ENCODE measurements at places on chromosomes 11 and 22. TPM values are rescaled to one million over a fixed set of nuclear protein-coding genes. Genes with fewer than 3 reads are reported as not detected.

GRCh38 chr11:87260811-87261210, 223.1 kb downstream of the TMEM135 start:
- no peak for DNase-seq

Gene ASRGL1
- 56.1 TPM for polyA plus RNA-seq

DNA sequence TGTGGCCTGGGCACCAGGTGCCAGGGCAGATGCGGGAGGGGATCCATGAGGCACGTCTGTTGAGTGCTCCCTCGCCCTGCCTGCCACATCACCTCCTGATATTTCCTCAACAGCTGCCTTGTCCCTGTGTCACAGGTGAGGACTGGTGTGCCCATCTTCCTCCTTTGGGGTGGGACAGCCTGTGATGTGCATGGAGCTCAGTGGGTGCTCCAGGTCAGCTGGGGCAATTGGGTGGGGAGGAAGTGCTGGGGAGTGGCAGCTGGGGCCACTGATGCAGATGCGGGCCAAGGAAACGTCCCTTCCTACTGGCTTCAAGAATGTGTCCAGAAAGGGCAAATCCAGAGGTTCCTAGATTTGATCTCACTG, 83.6 kb downstream of the MORC2 start:
- DNase-seq = no peak

Gene RFPL1
- polyA plus RNA-seq = 1.1 TPM

- no peak for DNase-seq
Observed at GRCh38 chr11:20671856-20672546, 2.6 kb downstream of the NELL1 start.

- DNase-seq = no peak
Observed at GRCh38 chr11:116715383-116715782, 57.4 kb downstream of the BUD13 start.

Gene OR52E4
- polyA plus RNA-seq = not detected

- no peak for DNase-seq
Observed at GRCh38 chr22:44045145-44045544, 21.0 kb downstream of the PARVB start.

DNA sequence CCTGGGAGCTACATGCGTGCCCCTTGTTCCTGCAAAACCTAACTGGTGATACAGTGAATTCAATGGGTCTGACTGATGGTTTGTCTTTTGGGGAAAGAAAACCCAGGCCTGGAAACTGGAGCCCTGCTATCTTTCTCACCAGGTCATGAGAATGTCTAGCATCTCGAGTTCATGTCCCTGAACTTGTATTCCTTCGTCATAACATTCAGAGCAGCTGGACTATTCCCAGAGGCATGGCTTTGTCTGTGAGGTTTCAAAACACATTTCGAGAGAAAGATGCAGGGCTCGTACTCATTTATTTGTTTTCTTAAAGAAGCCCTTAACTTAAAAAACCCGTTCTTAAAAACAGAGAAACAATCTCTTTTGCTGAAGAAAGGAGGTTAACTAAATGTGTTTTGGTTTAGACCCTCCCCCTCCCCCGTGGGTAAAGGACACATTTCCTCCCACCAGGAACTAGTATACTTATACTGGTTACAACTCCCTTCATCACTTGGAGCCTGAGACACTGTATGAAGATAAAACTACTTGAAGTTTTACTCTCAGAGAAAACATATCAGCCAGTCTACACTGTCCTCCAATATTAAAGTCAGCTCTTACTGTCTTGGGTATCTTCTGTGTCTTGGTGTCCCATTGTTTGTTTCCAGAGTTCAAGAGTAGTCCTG, 43.2 kb downstream of the ME3 start:
- no peak for DNase-seq

- no peak for DNase-seq
Observed at GRCh38 chr11:87141980-87142514, 104.3 kb downstream of the TMEM135 start.

Gene TFIP11
- 45.6 TPM for polyA plus RNA-seq

DNA sequence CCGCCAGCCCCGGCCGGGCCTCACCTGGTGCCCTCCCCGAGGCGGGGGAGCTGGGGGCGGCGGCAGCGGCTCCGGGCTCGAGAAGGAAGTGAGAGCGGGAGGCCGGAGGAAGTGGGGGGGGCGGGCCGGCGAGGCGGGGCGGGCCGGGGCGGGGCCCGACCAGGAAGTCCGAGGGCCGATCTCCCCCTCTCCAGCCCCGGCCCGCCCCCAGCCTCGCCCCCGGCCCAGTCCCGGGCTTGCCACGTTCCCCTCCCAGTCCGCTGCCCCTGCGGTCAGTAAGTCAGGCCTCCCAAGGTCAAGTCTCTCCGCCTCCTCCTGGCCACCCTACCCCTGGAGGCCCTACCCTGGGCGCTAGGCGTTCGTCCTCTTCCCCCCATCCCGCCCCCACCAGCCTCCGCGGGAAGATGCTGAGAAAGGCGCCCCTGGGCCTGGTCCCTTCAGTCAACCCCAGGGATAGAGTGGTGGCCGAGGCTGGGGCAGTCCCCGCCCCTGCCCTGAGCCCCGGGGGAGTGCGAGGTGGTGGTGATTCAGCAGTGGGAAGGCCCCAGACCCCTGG, at the start of gene RHOG:
Gene RHOG (minus strand): TSS at position 90 of the 556 bp plus-strand sequence. CDS start 12,821 bp downstream, outside the sequence.
- no peak for DNase-seq

Gene BRSK2
- 0.64 TPM for polyA plus RNA-seq

GRCh38 chr22:47174671-47175112, 412.2 kb downstream of the TBC1D22A start:
- no peak for DNase-seq

DNA sequence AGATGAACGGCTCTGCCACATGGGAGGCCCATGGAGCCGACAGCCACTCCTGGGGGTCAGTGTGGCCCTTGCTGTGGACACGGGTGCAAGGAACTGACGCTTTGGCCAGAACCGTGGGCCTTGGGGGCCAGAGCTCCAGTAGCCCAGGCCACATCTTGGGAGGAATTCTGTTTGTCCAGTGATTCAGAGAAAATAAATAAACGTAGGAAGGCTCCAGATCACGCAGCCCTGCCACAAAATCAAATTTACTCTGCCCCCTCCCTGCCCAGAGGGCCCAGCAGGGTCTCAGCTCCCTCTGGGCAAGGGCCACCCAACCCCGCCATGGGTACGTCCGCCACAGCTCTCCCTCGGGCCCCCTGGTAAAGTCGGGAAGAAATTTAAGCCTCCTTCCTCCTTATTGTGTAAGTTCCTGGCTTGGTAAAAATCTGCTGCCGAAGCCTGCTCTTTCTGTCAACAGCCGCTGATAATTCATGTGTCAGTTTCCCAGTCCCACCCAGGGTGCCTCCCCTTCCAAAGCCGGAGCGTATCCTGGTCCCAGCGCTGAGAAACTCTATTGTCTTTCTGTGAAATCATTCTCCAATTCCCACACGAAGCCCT, 6.9 kb upstream of the MUC5AC start:
- DNase-seq = no peak

GRCh38 chr11:134555510-134555909, 143.5 kb upstream of the B3GAT1 start:
- no peak for DNase-seq

DNA sequence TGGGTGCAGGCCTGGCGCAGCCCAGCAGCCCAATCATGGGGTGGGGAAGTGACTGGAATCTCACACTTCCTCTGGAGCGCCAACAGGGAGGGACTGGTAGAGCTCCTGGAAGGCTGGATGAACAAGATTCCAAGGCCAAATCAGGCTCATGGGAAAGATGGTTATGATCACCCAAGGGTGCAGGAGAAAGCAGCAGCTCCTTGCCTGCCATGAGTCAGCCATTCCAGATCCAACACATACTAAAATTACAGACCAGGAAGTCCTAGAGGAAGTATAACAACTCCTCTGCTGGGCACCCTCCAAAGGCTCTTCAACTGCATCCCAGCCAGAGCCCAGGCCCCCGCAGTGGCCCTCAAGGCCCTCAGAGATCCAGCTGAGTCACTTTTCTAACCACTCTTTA, 427.3 kb downstream of the TENM4 start:
- DNase-seq = no peak

Gene ABCG4
- polyA plus RNA-seq = 0.74 TPM

GRCh38 chr11:85619499-85619898, 7.6 kb downstream of the DLG2 start:
- DNase-seq = no peak

DNA sequence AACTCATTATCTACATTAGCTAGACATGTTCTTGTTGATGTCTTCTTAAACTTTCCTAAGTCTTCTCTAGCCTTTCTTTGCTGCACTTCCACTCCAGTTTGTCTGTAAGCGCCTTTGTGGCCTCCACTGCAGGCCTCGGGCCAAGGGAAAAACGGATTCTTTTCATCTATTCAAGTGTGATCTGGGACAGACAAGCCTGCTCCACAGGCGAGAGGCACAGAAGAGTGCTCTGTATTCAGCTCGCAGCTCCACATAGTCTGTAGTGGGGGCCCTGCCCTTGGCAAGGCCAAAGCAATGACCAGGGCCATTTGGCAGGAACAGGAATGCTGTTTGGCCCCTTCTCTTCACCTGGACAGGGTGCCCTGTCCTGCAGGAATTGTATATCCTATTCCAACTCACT, 84.1 kb upstream of the BARX2 start:
- DNase-seq = no peak

DNA sequence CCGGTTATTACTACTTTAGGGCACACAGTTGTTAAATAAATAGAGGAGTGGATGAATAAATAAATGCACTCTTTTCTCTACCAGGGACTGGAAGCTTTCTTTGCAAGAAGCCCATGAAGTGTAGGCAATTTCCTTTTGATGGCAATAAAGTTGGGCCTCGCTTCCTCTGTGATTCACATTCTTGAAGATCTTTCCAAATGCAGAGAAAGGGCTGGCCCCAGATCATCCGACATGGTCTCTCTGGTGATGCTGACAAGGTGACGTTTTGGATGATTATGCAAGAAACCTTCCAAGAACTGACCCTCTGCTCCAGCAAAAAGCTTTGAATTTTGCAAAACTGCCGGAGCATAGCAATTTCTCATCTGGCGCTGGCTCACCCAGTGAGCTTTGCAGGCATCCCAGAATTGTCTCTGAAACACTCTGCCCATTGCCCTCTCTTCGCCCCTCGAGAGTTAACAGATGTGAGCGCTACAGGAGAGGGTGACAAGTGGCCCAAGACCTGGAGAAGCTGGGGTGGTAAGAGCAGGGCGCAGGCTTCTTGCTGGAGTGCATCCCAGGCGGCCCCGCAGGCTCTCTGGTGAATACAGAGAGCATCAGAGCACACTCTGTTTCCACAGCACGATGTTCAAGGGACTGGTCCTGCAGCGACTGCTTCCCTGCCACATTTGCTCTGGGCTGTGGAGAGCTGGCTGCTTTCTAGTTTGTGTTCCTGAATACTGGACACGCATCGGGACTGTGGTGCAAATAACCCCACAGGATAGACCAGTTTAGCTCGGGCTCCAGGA, 11.5 kb upstream of the IFT27 start:
- no peak for DNase-seq

DNA sequence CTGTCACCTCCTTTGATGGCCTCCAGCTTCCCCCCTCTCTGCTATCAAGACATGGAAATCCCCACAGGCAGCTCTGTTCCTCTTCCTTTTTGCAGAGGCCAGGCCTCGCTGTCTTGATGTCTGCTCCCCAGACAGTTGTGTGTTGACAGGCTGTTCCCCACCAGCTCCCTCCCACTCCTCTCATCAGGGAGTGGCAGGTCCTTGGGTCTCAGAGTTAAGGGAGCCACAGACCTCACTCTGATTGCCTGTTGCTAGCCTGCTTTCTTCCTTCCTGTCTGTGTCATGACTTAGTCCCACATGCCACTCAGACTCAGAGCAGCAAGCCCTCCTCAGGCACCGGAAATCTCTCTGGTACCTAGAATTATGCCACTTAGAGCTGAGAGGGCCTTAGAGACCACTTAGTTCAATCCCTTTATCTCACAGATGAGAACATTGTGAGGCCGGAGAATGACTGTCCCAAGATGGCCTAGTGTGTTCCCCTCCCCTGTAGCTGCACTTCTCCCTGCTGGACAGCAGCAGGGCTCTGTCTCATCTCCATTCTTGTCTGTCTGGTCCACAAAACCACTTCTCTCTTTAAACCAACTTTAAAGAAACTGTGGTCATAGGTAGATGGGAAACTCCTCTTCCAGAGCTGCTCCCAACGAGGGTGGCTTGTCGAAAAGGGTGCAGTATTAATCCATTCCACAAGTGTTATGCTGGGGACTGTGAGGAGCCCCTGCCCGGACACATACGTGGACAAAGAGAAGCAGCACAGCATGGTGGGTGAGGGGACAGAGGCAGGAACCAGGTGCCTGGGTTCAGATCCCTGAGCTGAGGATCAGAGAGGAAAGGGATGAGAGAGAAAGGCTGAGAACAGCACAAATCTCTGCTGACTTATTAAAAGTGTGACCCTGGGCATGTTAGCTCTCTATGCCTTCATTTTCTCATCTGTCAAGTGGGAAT, 4.2 kb downstream of the AMPD3 start:
- DNase-seq = no peak

Gene HSCB
- polyA plus RNA-seq = 20.7 TPM

DNA sequence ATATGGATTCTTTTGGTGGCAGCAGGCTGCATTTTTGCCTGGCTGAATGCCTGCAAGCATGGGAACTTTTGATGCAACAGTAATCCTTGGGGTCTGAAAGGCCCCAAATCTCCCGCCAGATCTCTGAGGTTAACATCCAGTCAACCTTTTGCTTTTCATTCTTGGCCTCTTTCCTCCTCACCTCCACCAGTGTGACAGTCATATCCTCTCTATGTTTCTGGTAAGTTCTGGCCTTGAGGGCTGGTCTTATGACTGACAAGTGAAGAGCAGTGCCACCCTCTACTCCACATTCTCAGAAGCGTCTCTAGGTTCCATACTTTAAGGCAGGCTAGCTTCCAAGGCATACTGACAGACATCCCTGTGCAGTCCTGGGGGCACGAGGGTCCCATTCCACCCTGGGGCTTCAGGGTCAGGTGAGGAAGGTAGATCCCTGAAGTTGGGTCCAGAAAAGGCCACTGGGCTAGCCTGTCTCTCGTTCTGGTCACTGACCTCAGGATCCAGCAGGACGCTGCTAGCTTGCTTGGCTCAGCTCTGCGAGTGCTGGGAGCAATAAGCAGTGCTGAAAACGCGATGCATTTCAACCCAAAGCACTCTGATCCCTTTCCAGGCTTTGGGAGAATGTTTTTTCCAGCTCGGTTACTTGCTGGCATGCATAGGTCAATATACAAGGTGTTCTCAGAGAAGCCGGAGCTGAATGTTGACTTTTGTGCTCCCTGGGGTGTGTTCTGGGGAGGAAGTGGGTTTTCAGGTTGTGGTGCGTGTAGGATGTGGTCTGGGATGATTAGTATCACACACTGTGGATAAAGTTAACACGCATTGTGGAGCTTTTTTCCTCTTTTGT, 75.2 kb downstream of the PTPRJ start:
- DNase-seq = peak; percentile 43

Gene CCND1
- polyA plus RNA-seq = 142 TPM

- no peak for DNase-seq
Observed at GRCh38 chr11:43944761-43945311, 2.4 kb downstream of the C11orf96 start.

Gene GPHA2
- polyA plus RNA-seq = 1.6 TPM

- no peak for DNase-seq
Observed at GRCh38 chr11:67280788-67281551, 8.1 kb upstream of the ANKRD13D start.

Gene TMEM109
- 86.6 TPM for polyA plus RNA-seq

DNA sequence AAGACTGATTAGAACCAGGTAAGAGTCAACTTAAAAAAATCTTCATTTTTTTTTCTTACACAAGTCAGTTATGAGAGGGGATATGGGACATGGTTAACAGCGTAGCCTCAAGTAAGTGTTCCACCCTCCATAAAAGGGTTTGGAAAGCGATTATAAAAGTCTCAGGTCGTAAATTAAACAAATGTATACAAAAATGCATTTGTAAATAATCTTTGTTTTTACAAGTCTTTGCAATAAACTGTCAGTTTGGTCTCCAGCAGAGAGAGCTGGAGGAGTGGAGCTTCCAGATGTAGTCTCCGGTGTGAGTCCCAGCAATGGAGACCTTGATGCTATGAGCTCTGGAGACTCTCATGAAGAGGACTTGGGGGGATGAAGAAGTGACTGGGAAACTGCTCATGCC, 99.8 kb upstream of the TP53AIP1 start:
- no peak for DNase-seq
